ENCODE measurements at places on chromosomes 12 and 14.

- DNase-seq, result peak; percentile 50
Observed at GRCh38 chr14:59228421-59228820, 40.0 kb downstream of the DAAM1 start.

DNA sequence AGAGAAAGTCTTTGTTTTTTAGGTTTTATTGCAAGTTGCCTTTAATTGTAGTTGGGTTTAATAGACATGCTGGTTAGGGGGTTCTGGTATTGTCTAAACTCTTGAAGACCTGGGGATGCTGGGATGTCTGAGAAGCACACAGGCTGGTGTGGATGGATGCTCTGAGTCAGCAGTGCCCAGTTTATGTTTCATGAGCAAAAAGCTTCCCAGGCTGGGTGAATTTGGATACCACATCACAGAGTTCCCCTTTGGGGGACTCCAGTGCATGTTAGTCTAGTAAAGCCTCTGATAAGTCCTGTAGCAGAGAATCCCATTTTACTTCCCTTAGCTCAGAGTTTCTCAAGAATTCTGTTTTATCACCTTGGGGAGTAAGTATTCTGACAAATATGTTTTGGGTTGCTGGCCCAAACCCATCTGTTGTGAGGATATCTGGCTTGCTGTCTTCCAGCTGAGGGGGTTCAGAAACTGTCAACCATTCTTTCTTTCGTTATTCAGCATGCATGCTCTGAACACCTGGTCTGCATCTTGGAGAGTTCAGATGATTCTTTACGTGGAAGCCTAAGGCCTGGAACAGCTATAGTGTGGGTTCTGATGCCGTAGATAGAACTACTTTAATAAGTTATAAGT lies 509.1 kb downstream of the VRK1 start:
- DNase-seq, result no peak

GRCh38 chr12:24879644-24880043 lies 69.3 kb downstream of the BCAT1 start:
- no peak for DNase-seq

DNA sequence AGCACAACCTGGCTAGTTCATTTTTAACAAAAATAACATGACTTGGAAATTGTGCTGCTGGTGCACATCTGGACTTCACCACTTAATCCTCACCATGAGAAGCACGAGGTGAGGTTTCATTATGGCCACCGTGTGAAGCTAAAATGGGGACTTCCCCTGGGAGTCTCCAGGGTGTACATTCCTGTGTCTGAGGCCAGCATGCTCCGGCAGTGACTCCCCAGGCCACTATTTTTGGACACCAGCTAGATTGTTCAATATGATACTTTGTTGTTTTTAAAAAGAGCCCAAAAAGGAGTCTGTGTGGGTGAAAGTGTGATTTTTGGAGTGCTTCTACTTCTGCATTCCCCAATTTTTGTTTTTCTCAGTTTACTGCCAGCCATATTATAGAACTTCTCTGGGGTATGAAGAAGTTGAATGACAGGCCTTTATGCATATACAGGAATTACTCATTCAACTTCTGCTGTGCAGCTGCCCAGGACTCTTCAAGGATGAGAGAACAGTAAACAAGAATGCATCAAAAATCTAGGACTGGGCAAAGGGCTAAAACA lies 16.9 kb upstream of the AICDA start:
- DNase-seq, result peak; percentile 90

GRCh38 chr12:31029916-31030562 lies 43.6 kb upstream of the DDX11 start:
- DNase-seq, result no peak

GRCh38 chr12:3632754-3633153 lies 120.2 kb downstream of the CRACR2A start:
- no peak for DNase-seq

DNA sequence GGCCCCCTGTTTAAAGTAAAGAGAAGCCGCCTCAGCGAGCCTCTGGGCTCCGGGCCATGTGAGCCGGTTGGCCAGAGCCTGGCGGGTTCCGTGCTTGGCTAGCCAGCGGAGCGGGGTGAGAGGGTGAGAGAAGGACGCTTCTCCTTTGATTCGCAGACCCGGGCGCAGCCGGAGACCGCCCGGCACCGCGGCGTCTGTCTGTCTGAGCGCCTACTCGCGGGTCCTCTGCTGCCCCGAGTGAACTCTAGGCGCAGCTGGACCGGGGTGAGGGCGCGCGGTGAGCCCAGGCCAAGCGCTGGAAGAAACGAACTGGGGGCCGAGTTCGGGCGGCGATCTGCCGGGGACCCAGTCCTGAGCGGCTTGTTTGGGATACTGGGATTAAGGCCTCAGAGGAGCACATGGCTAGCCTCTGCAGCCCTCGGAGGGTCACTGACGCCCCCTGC lies 41.4 kb upstream of the TBX5 start:
- DNase-seq, result no peak

DNA sequence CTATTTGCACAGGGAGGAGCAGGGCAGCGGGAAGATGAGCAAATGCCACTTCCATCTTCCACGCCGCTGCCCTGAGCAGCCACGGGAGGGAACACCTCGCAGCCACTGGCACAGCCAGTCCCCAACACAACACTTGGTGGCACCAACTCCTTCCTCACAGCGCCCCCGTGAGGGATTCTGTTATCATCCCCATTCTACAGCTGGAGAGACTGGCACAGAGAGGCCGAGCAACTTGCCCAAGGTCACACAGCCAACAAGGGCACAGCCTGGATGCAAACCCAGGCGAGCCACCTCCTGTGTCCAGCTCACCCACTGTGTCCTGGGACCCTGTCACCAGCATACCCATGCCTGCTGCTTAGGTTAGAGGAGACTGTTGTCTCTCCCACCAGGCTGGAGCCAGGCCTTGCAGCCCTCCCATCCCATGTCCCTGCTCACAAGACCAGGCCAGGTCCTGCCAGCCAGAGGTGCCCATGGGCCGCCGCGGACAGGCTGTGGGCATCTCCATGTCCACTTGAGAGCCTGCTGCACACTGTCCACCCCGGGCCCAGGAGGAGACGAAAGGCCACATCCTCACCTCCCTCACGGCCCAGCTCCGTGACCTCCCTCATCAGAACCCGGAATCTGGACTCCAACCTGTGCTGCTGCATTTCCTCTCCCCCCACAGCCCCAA lies 57.0 kb downstream of the NCOR2 start:
- no peak for DNase-seq

DNA sequence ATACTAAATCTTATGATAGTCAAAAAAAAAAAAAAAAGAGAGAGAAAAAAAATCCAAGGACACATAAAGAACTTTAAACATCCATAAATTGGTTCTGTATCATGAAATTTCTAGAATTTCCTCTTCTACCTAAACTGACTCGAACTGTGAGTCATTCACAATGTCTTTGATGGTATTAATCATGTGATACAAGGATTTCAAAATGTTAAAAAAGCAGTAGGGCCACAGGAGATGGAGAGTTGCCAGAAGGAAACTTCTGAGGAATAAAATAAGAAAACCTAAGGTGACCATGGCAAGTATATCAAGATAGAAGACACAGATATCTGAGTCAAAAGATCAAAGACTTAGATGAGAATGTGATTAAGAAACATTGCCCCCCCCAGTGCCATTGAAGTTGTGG lies 1320.9 kb upstream of the FLRT2 start:
- no peak for DNase-seq

DNA sequence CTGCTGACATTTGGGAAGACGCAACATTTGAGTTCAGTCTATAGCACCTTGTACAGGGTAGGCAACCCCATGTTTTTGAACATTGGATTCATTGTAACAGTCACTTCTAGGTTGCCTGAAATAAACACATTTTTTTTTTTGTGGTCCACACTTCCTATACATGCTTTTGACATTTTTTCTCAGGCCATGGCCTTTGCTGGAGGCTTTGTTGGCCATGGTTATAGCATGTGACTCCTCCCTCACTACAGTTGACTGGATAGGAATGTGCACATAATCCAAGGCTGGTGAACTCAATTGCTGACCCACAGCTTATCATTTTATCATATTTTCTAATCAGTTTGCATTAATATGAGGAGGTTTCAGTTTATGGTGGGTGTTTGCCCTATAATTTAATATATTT lies 60.6 kb downstream of the TMEM117 start:
- no peak for DNase-seq

- DNase-seq, result peak; percentile 27
Observed at GRCh38 chr14:68111097-68111852, 291.7 kb downstream of the RAD51B start.

DNA sequence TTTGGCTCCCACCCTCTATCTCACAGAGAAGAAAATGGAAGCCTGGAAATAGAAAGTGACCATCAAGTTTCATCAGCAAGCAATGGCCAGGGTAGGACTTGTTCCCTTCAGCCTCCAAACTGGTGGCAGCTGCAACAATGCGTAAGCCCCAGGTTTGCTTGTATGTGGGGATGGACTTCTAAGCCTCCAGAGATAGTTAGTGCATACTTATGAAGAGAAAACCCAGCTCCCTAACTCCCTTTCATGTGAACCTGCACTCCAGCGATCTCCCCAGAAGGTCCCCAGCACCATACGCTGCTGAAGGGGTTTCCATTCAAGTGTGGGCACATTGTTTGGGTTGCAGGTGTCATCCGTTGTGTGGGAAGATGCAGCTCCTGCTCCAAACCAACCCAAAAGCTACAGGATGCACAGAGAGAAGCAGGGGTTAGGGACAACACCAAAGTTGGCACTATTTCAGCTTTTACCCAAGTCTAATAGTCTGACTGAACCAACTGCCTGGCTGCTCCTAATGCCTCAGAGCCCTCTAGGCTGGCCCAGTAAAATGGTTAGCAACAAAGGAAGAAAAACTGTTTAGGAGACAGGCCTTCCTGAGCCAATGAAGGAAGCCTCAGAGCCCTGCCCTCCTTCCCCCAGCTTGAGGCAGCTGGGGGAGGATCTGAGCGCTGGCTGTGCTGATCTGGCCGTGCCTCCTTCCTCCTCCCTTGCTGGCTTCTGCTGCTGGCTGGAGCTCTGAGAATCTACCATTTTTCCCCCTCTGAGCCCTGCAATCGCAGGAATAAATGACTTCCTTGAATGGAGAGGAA lies 12.3 kb downstream of the ZFP36L1 start:
- DNase-seq, result peak; percentile 46

DNA sequence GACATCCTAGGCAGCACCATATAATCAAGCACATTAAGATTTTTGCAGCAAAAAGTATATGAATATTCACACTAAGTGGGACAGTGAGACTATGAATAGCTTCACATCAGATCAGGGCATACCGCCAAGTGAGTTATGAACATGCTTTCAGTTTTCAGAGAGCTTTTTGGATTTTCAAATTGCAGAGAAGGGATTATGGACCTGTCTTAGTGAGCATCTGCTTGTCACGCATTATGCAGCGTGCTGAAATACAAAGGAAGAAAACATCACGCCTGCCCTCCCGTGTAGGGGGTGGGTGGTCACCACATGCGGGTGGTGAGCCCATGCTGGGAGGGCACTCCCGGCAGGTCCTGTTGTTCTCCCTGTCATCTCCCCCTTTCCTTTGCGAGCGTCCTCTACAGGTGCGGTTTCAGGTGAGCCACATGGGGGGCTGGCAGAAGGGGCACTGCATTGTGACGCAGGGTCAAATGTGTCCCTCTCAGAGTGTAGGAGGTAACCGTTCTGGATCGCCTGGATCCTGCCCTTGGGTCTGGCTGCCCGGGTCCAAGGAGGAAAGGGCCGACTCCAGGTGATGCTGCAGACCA lies 42.6 kb downstream of the TRAF3 start:
- peak; percentile 58 for DNase-seq

DNA sequence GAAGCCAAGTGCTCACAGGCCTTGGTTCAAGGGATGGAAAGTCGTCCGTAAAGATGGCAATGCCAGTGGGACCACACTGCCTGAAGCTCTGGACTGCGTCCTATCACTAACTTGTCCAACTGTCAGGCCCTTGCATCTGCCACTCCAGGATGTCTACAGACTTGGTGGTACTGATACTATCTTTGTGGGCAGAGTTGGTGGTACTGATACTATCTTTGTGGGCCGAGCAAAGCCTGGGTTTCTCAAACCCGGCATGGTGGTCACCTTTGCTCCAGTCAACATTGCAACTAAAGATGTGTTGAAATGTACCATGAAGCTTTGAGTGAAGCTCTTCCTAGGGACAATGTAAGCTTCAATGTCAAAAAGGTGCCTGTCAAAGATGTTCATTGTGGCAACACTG lies 128.4 kb upstream of the SEL1L start:
- DNase-seq, result no peak

DNA sequence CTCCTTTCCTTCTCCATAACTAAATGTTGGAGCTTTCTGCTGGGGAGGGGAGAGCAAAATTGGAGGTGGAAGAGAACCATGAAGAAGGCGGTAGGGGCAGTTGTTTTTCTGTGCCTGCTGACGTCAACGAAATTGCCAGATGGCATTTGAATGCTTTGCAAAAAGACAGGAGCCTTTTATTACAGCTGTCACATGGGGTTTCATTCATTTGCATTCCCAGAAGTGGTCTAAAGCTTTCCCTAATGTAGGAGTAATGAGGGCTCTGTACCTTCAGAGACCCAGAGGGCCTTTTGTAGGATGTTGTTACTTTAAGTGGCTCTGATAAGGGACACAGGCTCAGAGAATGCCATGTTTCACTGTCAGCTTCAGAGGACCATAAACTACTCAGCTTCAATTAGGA lies 107.1 kb upstream of the SLCO1C1 start:
- DNase-seq, result no peak

GRCh38 chr14:68462683-68463082 lies 330.2 kb downstream of the ZFP36L1 start:
- DNase-seq, result peak; percentile 43

GRCh38 chr12:53068811-53069585 lies 10.2 kb downstream of the SPRYD3 start:
- DNase-seq, result no peak

DNA sequence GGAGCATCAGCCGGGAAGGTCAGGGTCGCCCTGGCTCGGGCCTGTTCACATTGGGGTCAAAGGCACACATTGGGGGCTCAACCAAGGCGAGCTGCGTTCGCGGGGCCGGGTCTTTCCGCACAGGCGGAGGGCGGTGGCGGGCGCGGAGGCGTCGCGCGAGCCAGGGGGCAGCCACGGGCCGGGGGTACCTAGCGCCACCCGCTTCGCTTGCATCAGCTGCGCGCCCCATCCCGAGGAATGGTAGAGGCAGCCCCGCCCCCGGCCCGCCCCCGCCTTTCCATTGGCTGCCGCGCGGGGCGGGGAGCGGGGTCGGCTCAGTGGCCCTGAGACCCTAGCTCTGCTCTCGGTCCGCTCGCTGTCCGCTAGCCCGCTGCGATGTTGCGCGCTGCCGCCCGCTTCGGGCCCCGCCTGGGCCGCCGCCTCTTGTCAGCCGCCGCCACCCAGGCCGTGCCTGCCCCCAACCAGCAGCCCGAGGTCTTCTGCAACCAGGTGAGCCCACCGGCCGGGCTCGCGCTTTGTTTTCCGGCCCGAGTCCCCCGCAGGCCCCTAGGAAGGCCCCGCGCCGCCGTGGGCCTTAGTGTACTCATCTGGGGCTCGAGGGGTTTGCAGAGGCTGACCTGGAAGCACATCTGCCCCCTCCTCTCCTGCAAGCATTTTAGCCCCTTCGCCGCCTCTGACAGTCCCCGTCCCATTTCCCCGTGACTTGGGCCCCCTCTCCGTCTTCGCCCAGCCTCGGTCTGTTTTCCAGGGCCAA lies at the start of gene ALDH2:
Gene ALDH2 (plus strand): TSS at position 326 of the 754 bp plus-strand sequence. CDS start 50 bp downstream, at position 376.
- peak; percentile 79 for DNase-seq

- peak; percentile 64 for DNase-seq
Observed at GRCh38 chr12:68746572-68747180, 700 bp downstream of the SLC35E3 start.

Measured in fibroblast of skin of scalp (primary cell).